ENCODE measurements at places on chromosomes 2 and 18.

DNA sequence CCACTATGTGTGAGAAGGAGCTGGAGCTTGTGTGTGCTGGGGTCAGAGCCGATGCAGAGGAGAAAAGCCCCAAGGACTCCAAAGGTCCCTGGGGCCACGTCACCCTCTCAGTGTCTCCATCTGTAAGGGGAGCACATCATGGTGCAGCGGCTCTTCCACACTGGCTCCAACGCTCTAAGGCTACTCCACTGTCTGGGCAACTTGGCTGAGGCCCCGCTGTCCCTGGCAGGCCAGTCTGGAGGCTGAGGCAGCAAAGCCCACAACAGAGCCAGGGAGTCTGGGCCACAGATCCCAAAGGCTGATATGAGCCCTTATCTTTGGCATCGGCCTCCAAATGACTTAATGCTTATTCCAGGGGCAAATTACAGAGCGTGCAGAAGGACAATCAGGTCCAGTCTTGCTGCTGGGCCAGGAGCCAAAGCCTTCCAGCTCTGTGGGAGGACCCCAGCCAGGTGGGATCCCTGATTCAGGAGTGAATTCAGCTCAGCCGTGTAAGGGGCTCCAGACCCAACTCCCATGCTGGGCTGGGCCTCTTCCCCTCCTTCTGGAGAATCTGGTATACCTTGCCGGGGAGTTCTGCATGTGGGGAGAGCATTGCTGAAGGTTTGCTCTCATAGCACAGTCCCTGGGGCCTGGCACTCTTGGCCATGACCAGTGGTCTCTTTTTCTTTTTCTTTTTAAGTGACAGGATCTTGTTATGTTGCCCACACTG, 1.8 kb upstream of the DUSP2 start:
- peak; percentile 34 for DNase-seq

- peak; percentile 25 for DNase-seq
Measured at GRCh38 chr18:26458526-26459232, 89.7 kb downstream of the KCTD1 start.

DNA sequence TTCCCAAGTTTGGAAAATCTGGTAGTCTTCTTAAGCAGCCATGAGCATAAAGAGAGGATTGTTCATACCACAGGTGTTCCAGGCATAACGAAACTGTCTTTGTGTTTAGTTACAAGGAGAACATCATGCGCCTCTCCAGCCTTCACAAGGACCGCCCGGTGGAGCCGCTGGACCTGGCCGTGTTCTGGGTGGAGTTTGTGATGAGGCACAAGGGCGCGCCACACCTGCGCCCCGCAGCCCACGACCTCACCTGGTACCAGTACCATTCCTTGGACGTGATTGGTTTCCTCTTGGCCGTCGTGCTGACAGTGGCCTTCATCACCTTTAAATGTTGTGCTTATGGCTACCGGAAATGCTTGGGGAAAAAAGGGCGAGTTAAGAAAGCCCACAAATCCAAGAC, 6.0 kb upstream of the MROH2A start:
- no peak for DNase-seq

DNA sequence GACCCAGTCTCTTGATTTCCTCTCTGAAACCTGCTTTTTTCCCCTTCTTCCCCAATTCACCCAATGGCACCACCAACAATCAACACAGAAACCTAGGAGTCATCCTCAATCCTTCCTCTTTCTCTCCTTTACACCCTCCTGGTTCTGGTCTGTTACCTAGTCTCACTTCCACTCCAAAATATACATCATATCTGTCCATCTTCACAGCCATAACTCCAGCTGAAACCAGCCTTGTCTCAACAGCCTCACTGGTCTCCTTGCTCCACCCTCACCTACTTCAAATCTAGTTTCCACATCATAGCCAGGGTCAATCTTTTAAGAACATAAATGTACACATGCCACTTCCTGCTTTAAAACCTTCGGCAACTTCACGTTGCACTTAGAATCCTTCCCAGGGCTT, 11.8 kb upstream of the TWSG1 start:
- no peak for DNase-seq

DNA sequence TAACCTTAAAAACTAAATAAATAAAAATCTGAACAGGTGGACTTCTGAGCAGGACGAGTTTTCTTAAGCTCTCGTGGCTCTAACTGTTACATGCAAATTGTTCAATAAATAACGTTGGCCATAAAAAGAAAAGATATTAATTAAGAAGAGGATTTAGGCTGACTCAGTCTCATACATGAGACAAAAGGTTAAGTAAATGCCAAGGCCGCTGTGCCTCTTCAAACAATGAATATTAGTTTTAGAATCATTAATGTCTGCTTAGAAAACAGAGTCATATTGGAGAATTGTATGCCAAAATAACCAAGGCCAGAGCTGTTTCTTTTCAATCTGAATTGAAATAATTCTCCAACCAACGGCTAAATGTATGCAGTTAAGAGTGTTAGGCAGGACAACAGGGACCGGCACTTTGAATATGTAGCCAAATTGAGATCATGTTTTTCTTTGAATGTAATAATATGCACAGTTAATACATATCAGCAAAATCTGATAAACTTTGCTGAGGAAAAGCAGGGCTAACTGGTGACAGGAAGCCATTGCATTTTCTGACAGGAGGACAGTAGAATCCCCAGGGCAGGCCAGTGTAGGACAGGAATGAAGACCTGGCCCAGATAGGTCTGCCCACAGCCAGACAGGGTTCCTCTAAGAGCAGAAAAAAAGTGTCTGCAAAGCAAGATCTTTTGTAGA, 1041.4 kb upstream of the FANCL start:
- DNase-seq = no peak

GRCh38 chr18:48833701-48834412, 116.9 kb downstream of the SMAD7 start:
- DNase-seq = peak; percentile 74

- DNase-seq = no peak
Measured at GRCh38 chr2:232913903-232914302, 43.8 kb downstream of the SNORC start.

DNA sequence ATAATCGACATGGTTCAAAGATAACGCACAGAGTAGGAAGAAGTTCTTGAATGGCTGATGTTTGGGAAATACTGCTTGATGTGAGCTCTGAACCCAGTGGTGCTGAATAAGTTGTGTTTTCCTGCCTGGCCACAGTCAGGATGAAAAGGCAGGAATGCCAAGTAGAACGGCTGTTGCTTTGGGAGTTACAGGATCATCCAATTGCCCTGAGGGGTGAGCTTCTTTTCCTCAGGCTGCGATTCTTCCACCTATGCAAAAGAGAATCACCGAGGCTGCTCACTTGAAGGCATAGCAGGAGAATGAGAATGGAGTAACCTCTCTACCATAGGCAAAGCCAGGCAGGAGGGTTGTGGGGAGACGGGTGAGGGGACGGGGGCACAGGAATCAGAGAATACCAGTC, 14.4 kb upstream of the IGFBP2 start:
- no peak for DNase-seq

DNA sequence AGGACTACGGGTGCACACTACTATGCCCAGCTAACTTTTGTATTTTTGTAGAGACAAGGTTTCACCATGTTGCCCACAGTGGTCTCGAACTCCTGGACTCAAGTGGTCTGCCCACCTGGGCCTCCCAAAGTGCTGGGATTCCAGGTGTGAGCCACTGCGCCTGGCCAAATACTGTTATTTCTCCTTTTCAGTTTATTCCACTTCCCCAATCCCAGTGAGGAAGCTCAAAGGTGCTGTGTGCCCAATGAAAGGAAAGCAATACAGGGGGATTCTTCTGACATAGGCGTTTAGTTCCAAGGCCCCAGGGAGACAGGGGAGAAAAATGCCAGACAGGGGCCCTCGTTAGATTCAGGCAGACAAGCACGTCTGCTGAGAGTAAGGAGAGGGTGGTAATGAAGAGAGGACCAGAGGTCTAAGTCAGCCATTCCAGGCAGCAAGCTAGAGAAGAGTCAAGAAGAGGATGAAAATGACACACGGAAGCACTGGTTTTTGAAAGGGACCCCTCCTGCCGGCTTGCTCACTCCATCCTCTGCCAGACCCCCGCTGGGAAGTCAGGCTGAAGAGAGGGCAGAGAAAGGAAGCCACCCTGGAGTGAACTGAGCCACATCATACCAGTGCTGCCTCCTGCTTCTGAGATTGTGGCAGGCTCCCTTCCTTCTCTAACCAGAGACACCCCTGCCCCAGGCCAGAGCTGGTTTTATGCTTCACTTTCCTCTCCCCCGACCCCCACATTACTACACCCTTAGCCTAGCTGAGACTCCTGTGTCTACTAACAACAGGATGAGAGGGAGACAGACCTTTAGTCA, 6.7 kb downstream of the INO80C start:
- DNase-seq = no peak

DNA sequence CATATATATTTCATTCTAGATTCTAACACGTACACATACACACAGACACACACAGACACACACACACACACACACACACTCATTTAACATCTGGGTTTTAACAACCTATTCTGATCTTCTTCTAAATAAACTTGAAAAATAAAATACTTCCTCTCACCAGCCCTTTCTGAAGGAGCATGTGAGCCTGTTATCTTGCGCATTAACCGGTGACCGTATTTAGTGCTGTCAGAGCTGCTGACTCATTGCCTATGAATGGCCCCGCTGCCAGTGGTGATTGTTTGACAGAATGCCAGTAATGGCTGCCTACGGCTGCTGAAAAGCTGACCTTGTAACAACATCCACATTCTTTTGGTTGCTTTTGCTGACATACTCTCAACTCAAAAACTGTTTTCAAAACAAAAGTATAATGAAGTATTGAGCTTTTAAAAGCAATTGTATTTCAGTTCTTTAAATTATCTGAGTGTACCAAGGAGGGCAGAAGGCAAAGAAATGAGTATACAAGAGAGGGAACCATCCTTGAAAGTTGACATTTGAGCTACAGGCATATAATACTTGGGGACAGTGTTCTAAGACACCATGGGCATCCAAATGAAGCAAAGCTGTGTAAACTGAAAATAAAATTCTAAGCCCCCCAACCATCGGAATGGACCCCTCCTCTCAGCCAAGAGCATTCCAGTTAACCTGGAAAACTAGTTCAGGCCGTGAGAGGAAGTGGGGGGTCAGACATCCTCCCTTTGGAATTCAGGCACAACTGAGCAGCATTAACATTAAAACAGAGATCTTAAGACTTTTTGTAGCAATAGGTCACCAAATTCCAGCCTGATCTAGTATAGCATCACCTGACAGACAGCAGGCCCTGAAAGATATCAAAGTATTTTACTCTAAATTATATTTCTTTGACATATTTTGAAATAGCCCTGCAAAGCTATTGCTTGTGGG, 50.2 kb upstream of the DTNA start:
- peak; percentile 8 for DNase-seq

GRCh38 chr2:164974221-164974620, 18.9 kb upstream of the SLC38A11 start:
- DNase-seq = no peak

DNA sequence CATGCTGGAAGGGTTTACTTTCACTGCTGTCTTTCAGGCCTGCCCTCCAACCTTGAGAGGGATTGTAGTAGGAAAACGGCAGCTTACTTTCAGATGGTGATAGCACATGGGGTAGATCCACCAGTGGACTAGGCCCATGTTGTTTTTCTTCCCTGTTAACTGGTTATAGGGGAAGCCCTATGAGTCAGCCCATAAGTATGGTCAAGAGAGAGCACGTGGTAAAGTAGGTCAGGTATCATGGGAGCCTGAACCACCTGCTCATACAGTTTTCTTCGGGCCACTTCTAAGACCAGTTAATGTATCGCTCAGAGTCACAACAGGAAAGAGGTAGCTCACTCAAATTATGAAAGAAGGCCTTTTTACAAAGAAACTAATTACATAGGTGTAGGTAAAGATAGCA, 33.0 kb downstream of the PDK1 start:
- no peak for DNase-seq

- DNase-seq = no peak
Measured at GRCh38 chr2:174972924-174973323, 32.3 kb downstream of the CHN1 start.

DNA sequence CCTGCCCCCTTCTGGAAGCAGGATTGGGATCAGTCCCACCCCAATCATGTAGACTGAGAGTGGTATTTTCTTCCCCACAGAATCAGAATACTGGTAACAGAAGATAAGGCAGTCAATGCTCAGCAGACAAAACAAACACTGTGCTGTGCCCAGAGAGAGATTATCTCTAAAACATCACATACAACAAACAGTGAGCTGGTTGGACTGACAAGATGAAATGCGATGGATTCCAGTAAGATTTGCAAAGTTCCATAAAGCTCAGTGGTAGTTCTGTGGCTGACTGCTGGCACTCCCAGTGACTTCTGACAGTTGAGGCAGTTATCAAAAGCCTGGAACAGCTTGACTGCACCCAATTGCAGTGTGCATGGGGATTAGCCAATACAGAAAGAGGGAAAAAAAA, 311.5 kb upstream of the MGAT5 start:
- no peak for DNase-seq

GRCh38 chr2:127599211-127599610, 46.7 kb upstream of the GPR17 start:
- no peak for DNase-seq

DNA sequence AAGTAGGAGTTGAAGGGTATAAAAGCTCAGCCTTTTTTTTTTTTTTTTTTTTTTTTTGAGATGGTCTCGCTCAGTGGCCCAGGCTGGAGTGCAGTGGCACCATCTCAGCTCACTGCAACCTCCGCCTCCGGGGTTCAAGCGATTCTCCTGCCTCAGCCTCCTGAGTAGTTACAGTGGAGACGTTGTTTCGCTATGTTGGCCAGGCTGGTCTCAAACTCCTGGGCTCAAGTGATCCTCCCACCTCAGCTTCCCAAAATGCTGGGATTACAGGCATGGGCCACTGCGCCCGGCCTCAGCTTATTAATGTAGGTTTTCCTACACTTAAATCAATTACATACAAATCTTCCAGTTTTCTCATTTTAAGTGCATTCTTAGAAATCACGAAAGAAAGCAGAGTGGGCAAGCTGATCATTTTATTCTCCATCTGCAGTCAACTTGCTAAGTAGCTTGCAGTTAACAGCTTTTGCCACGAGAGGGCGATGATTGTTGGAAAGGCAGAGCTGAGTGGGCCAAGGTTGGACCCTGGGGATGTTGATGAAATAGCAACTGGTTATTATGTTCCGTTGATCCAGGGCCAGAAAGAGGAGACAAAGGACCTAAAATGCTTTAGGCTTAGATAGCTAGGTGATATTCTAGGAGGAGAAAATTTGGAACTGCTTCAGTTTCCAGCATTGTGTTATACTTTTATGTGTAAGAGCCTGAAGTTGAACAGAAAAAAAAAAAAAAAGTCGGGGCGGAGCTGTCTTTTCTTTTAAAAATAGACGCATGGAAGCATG, 234.4 kb upstream of the EPAS1 start:
- DNase-seq = peak; percentile 83

GRCh38 chr2:124289060-124289459, 264.0 kb downstream of the CNTNAP5 start:
- DNase-seq = no peak

GRCh38 chr18:25759111-25759510, 331.3 kb downstream of the SS18 start:
- no peak for DNase-seq
